Epithelial cell of prostate (primary cell): ENCODE measurements at places on chromosomes 16 and 17.

DNA sequence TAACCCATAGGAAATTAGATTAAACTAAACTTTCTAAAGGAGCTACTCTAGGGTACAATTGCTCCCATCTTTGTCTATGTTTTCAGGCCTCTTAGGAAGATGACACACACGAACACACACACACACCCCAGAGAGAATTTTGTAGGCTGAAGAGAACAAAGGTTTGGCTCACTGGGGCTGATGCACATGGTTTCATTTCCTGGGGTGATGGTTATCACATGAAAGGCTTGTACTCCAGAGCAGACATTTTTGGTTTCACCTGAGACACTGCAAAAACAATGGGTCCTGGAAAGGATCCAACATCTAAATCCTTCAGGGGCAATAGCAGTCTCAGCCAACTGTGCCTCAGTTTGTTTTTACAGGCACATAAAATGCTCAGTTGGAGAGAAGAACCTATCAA lies 62.8 kb downstream of the GRB7 start:
- DNase-seq = peak; percentile 49

DNA sequence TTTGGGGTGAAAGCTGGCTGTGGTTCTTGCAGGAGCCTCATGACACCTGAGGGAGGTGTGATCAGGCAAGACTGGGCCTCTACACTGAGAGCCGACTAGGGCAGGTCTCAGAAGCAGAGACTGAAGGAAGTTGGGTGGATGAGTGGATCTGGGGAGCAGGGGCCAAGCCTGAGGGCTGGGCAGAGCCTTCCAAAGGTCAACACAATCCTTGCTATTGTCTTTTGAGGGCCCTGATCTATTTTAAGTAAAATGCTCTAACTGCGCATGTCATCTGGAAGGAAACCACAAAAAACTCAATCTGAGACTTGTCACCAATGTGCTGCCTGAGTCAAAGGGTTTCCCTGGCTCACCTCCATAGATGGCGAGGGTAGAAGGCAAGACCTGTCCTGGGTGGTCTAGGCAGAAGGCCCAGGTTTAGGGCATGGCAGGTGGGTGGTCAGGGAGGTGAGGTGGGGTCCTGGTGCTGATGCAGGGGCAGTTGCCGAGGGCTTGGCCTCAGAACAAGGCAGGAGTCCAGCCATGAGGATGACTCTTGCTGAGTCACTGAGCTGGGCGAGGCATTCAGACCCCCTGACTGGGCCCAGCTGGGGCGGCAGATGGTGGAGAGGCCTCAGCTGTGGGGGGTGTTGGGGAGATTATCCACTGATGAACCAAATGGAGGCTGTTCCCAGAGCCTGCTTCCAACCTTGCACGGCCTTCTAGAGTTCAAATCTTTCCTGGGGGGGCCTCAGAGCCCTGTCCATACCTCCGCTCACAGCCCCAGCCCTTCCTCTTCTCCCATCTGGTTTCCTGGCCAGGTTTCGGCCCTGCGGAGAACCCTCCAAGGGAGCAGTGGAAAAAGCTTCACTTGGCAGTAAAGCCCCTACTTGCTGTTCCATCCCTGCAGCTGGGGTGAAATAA lies 5.1 kb downstream of the MVP start:
- DNase-seq = no peak

DNA sequence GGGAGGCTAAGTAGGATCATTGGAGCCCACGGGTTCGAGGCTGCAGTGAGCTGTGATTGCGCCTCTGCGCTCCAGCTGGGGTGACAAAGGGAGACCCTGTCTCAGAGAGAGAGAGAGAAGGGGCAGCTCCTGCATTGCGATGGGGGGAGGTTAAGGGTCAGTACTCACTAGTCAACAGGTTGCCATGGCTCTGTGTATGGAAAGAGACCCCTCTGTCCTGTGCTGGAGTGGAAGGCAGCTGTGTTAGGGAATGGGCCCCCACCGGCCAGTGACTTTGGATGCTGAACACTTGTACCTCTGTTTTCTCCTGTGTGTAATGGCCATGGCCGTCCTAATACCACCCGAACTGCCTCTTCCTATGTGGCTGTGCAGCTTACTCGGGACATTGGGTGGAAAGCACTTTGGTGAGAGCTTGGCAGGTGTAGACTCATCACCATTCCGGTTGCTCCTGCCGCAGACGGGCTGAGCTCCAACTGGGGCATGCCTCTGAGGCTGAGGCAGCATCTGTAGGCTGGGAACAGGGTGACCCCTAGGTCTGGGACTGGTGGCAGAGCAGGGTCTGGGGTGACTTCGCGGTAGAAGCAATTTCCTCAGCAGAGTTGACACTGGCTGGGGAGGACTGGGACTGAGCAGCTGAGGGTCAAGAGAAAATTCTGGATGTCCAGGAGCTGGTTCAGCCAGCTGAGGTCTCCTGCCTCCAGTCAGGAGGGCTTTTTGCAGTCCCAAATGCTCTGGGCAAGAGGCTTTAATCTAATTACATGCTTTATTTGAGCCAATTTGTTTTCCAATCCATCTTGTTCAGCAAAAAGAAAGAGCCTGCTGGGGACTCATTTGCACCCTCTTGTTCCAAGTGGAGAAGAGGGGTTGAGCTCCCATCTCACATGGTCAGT lies 184.5 kb downstream of the NTN1 start:
- DNase-seq = no peak

DNA sequence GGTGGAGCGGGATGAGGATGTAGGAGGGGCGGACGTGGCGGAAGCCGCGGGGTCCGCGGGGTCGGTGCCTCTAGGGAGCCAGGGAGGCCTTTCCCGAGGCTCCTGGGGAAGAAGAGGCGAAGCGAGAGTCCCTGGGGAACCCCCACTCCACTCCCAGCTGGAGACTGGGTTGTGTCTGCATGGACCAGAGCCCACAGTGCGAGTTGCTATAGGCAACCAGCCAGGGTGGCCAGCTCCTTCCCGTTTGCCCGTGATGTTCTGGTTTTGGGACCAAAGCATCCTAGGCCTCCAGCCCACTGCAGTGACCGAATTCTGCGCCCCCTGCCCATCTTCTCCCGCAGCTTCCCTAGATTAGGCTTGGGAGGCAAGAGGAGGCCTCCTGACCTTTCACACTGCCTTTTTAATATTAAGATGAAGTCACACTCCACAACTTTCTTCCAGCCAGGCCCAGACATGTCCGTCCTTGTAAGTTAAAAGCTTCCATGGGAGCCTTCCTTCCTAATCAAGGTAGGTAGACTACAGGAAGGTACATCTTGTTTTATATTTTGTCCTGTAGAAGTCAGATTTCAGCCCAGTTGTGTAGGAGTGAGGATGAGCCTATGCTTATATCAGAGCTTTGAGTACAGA lies 469 bp downstream of the AMZ2 start:
- peak; percentile 40 for DNase-seq

- no peak for DNase-seq
Observed at GRCh38 chr17:73787076-73788059, 143.1 kb upstream of the SDK2 start.

- no peak for DNase-seq
Observed at GRCh38 chr16:1610899-1611632, 806 bp downstream of the IFT140 start.

DNA sequence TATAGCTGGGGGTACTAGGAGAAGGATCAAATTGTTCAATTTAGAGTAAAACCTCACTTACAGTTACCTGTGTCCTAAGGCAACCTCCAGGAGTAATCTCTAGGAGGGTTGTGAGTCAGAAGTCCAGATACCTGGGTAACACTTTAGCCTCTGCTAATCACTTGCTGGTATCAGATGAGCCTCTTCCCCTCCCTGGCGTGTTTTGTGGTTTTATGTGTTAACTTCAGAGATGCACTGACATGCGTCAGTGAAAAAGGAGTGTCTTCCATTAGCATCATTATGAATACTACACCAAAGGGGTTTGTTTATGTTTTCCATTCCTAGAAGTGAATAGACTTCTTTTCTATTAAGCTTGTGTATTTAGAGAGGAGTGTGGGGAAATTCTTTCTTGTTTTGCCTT lies 208.2 kb downstream of the FTO start:
- DNase-seq = no peak

DNA sequence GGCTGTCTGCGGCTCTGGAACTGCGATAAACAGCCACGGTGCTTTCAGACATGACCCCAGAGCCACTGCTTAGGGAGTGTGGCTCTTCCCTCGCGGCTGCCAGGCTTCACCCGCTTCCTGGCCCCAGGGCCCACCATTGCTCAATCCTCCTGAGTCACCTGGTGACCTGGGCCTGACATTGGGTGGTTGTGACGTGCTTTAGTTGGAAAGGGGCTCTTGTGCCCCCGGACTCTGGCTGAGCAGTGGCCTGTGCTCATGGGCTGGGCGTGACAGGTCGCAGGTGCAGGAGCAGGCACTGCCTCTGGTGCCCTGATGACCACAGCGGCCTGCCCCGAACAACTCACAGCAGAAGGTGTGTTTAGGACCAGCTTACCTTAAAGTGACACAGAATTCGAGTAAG lies 8.6 kb upstream of the NUDT16L1 start:
- DNase-seq = no peak

DNA sequence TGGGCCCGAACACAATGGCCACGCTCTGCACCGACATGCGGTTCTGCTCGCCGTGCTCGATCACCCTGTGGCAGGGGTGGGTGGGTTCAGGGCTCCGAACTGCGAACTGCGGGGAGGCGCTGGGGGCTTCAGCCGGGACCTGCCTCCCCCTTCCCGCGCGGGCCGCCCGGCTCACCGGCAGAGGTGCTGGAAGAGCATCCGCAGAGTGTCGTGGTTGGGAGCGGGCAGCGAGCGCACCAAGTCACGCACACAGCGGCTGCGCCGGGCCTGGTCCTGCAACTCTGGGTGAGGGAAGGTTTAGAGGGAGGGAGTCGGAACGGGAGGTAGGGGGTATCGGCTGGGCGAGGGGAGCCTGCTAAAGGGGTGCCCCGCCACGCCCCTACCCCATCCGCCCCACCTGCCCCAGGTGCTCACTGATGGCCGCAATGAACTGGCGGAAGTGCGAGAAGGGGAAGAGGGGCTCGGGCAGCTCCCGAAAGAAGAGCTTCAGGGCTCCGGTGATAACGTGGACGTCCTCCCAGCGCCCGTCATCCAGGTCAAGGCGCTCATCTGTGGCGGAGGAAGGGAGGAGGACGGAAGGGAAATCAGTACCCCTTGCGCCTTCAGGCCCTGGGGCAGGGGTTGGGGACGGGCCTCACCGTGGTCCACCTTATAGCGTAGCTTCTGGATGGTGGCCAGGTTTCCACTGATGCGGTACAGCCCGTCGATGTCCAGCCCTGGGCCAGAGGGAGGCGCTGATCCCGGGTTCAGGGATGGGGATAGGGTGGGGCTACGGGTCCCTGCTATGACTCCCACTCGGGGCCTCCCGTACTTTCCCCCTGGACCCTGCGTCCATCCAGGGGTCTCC lies 36.9 kb downstream of the ARHGAP27 start:
- DNase-seq = no peak

GRCh38 chr16:68452176-68452575 lies 3.9 kb upstream of the SMPD3 start:
- DNase-seq = no peak

DNA sequence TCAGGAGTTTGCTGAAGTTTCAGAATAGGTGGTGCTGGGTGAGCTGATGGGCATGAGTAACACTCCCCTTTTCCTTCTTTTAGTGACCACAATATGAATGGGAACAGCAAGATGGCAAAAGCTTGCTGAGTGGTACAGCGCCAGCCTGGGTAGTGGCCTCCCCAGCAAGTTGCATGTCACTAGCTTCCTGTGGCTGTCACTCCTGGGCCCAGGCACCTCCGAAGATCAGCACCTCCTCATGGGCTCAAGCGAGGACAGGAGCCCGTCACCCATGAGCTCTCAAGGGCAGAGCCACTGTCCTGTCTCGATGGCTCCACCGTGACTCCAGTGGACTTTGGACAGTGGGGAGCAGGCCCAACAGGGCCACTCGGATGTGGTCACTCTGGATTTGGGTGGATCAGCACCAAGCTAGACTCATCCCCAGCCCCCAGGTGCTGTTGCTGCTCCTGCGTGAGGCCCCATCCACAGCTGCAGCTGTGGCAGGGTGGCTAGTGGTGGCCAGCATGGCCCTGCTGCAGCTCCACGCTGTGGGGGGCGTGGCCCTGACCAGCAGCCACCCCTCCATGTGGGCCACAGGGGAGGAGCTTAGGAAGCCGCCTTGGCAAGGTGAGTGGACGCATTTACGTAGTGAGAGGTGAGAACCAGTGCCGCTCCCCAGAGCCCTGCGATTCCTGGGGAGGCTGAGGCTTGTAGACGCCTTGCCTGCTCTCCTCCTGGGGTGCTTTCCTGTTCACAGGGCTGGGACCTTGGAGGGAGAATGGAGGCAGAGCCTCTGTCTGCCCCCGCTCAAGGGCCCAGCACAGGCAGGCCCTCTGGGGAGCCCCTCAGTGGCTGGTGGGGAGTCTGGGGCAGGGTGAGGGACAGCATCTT lies 13.6 kb upstream of the DNASE1 start:
- DNase-seq = no peak

- no peak for DNase-seq
Observed at GRCh38 chr16:84610376-84610775, 7.5 kb downstream of the COTL1 start.

DNA sequence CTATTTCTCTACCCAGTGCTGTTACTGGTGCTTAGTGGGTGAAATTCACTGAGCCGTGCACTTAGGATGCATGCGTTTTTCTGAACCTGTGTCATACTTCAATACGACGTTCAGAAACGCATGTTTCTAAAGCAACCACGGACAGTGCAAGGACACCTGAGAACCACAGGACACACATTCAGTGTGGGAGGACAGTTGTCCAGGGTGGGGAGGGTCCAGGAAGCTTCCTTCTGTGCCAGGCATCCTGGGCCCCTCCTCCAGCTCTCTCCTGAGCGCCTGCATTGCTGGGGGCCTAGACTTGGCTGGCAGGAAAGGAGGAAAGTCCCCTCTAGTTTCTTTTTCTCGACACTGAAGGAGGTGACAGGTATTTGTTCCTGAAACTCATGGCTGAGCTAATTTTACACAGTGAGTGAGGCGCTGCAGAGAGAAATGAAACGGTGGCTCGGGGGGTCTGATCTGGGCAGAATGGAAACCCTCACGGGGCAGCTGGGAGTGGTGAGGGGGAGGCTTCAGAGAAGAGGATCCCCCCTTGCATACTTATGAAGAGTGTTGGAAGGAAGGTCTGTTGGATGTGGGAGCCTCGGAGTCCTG lies 89.9 kb downstream of the IRF8 start:
- no peak for DNase-seq

GRCh38 chr17:77470800-77471733 lies 330.3 kb downstream of the SEC14L1 start:
- DNase-seq = no peak

DNA sequence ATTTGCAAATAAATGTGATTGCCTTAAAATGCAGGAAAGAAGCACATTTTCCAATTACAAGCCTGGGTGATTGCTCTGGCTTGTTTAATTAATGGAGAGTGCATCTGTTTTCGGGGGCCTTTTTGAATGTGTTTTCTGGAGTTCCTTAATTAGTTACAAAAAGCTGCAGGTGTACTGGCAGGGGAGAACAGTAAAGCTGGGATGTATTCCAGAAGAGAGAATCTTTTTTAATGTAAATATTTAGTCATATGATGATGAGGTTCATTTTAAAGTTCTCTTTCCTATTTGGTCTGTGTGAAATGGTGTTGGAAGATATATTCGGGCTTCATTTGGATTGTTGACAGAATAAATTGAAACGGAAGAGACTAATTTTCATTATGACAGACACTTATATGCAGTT lies 70.9 kb upstream of the N4BP1 start:
- no peak for DNase-seq

DNA sequence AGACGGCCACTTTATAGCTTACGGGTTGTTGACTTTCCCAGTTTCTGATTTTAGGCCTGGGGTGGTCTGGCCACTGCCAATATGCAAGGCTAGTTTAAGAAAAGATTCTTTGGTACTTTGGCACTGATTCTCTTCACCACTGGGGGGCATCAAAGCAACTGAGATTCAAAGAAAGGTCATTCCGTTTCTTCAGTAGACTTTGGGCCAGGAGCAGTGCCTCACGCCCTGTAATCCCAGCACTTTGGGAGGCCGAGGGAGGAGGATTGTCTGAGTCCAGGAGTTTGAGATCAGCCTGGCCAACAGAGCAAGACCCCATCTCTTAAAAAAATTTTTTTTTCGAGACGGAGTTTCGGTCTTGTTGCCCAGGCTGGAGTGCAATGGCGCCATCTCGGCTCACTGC lies 53.0 kb downstream of the RPA1 start:
- DNase-seq = no peak
